ENCODE measurements at places on chromosomes 2 and 18. TPM values are rescaled to one million over a fixed set of nuclear protein-coding genes. Genes with fewer than 3 reads are reported as not detected.
A peak's percentile ranks its signal among the peaks of the same experiment; 100 is the strongest.

GRCh38 chr18:25349926-25350487 lies 2.0 kb downstream of the ZNF521 start:
- no peak for DNase-seq

The MOCOS gene
- total RNA-seq, result 0.13 TPM

DNA sequence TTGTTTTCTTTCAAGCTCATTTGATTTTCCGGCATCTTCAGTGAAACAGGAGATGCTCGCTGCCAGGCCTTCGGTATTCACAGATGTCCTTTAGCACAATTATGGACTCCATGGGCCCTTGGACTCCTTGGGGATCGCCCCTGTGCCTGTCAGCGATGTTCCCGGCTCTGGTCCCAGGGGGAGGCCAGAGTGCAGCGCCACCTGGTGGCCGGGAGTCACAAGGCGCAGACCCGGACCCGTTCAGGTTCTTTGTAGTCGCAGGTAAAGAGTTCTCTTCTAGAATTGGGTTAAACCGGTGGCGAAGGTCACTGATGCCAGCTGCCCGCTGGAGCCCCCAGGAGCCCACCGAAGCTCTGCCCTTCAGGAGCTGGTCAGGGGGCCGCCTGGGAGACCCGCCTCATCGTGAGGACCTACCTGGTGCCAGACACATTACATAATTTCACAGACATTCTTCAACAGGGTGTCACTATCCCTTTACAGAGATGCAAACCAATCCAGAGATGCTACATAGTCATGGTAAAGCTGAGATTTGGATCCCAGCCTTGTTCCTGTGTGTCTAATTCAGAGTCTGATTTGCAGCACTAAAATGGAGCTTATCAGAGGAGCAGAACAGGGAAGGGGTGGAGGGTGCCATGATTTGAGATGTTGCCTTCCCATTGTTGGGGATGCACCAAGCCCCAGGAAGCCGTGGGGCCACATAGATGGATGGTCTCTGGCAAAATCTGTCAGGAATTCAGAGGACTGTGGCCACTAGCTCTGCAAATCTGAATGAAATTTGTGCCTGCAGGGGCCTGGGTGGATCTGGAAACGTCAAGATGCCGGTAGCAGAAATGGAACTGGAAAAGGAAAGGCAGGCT lies 6.0 kb upstream of the INPP5D start:
- peak; percentile 55 for DNase-seq

DNA sequence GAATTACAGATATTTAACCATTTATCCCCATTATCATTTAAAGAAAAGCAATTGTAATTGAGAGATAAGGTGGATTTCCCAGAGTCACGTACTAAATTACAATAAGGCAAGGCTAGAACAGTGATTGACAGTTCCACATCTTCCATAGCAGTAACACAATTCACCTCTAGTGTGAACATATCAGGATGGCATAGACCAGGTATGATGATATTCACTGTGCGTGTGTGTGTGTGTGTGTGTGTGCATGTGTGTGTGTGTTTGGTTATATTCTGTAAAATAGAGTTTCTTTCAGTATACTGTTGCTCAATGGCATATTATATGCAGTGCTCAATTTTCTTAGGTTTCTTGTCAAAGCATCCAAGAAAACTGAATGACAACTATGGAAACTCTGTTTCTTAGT lies 1.7 kb downstream of the SCN2A start:
- DNase-seq, result no peak

The DPYSL5 gene
- total RNA-seq, result not detected

DNA sequence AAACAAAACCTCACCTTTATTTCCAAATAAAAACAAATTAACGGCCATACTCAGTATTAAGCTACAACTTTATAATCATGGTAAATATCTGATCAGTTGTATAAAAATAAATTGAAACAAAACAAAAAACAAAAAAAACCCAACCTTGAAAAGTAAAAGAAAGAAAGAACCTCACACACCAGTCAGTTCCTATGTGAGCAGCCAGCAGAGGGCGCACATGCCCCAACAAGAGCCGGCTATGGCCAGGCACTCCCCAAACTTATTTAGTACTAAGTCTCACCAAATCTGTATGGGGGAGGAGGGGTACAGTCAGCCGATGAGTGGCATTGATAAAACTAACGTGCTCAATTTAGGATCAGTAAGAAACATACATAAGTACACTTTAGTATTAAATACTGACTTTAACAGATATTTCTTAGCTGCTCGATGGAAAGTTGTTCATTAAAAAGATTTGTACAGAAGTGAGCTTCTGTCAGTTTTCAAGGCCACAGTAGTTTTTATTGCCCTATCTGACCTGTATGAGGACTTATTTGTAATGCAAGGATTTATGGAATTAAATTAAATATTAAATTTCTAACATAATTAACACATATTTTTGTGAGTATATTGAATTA lies 172.6 kb downstream of the TCF4 start:
- DNase-seq, result peak; percentile 36

The SIX2 gene
- 0.09 TPM for total RNA-seq

GRCh38 chr2:225494100-225494459 lies 94.6 kb downstream of the NYAP2 start:
- DNase-seq, result no peak

GRCh38 chr2:43792653-43793052 lies 18.8 kb downstream of the DYNC2LI1 start:
- no peak for DNase-seq

The ADD2 gene
- 0.74 TPM for total RNA-seq

DNA sequence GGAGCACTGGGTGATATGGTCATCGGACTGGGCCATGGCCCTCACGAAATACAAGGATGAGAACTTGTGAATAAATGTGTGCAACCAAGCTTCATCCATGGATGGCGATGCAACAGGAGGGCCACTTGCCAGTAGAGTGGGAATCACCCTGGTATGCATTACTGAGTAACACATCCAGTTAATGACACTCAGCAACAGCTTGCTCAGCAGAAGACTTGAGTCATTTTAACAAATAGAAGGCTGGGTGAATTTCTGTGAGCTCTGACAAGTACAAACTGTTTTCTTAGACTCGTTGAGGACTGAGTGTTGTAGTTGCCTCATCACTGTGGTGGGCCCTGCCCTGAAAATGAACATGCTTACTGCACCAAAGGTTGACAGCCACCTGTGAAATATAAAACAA lies 221.6 kb downstream of the NCKAP5 start:
- DNase-seq, result no peak

The CRYBA2 gene
- total RNA-seq, result not detected

DNA sequence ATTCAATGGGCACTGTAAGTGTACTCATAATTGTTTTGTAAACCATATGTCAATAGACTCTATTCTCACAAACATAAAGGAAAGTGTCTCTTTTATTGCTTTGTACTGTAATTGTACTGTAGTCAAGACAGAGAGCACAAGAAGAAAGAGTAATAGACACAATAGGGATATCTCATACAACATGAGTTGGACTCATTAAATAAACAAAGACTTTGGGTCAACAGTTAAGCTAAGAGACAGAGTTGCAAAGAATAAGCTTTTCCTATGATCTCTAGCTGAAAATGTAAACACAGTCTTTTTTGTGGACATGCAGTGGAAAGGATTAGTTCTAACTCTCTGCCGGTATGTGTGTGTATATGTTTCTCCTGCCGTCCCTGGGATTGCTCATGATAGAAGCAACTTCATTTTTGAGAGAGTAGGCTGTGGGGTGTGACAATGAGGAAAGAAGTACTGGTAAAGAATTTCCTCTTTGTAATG lies 13.9 kb upstream of the KYNU start:
- no peak for DNase-seq

- no peak for DNase-seq
Measured at GRCh38 chr18:48002933-48003365, 72.5 kb upstream of the SMAD2 start.

The STPG4 gene
- total RNA-seq, result not detected

DNA sequence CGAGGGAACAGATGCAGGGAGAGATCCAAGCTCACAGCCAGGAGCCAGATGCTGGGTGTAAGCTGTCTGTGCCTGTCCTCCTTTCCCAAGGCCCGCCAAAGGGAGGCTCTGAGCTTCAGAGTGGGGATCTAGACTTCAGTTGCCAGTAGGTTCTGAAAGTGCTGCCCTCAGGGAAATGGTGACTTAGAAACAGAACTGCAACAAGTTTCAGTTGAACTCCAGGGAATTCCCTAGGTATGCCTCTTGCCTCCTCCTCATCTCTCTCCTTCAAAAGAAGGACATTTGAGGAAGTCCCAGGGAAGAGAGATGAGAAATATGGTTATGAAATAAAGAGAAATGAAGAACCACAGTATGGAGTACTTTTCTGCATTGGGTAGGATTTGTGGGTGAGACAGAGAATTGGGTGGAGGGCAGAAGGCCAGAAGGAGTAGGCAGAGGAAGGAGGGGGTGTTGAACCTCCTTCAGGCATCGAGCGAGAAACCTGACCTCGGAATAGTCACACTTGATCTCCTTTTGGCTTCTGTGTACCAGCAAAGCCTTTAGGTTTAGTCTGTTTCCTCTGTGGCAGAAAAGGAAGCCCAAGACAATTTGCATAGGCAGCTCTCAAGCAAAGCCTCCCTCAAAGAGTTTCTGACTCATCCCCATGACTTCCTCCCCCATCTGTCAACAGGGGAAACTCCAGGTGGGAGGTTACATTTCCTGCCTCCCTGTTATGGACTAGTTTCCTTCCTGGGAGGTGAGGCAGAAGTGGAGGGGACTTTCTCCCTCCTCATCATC lies 45.7 kb downstream of the QPCT start:
- DNase-seq, result peak; percentile 52

- DNase-seq, result no peak
Measured at GRCh38 chr2:211426240-211426639, 869.8 kb downstream of the CPS1 start.

DNA sequence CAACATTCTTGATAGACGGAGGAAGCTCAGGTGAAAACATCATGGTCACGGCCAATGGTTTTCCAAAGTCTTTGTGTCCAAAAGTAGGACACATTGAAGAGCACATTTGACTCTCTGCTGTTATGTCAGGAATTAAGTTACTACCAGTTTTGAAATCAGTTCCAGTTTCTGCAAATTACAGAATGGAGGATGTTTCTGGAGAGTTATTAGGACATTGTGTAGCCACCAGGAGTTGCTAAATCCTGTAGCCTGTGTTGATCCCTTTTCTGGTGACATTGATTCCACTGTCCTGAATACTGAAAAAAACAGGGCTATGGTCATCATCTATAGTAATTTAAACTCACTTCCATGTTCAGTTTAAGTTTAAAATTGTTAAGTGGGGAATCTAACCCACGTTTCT lies 15.3 kb downstream of the UPP2 start:
- DNase-seq, result no peak

The LRRTM4 gene
- total RNA-seq, result not detected

- DNase-seq, result no peak
Measured at GRCh38 chr2:63484481-63484880, 103.8 kb downstream of the WDPCP start.

The NEU2 gene
- not detected for total RNA-seq

GRCh38 chr2:216792222-216793021 lies 67.4 kb downstream of the TNP1 start:
- no peak for DNase-seq

DNA sequence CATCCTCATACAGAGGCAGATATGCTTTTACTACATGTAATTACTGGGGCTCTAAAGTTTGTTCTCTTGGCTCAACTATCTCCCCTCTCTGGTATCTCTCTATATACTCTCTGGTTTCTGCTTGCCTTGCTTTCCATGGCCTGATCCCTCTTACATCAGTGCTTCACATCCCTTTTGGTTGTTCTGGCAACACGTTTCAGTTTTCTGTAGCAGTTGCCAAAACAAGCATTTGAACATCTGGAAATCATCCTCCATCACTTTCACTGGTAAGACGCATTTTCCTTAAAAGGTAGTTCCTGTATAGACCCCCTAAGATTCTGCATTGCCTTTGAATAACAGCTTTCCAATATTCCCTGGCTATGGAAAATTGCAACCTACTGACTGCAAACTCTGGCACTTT lies 25.9 kb downstream of the COL5A2 start:
- no peak for DNase-seq

All from CD8-positive, alpha-beta memory T cell (primary cell).